Smooth muscle cell of the umbilical artery (primary cell): ENCODE measurements at places on chromosomes 2 and 18. TPM values are rescaled to one million over a fixed set of nuclear protein-coding genes. Genes with fewer than 3 reads are reported as not detected.

TEKT4 gene
- not detected in 2 replicates for total RNA-seq

PLEKHH2 gene
- total RNA-seq, result 0.55 and 1.8 TPM in 2 replicates

CHST9 gene
- total RNA-seq, result not detected in 2 replicates

SH2D6 gene
- not detected in 2 replicates for total RNA-seq

CAPG gene
- total RNA-seq, result 49.6 and 50.7 TPM in 2 replicates

CAPN14 gene
- under 0.01 and 0.14 TPM in 2 replicates for total RNA-seq

PAIP2B gene
- total RNA-seq, result 0.30 and 0.42 TPM in 2 replicates

PSMD14 gene
- 115 and 125 TPM in 2 replicates for total RNA-seq

PLEK gene
- under 0.01 TPM in 1 of 2 replicates, not detected in the other for total RNA-seq

SPDYA gene
- total RNA-seq, result 0.89 and 1.2 TPM in 2 replicates

IGFBP2 gene
- total RNA-seq, result 8.9 and 141 TPM in 2 replicates
